ENCODE measurements at places on chromosomes 3 and 15.

GRCh38 chr3:53162672-53163443, 1.8 kb downstream of the PRKCD start:
- DNase-seq, result no peak

GRCh38 chr15:98699591-98700424, 51.5 kb downstream of the IGF1R start:
- DNase-seq, result no peak

- DNase-seq, result no peak
Observed at GRCh38 chr3:150875548-150875947, 29.7 kb downstream of the MINDY4B start.

DNA sequence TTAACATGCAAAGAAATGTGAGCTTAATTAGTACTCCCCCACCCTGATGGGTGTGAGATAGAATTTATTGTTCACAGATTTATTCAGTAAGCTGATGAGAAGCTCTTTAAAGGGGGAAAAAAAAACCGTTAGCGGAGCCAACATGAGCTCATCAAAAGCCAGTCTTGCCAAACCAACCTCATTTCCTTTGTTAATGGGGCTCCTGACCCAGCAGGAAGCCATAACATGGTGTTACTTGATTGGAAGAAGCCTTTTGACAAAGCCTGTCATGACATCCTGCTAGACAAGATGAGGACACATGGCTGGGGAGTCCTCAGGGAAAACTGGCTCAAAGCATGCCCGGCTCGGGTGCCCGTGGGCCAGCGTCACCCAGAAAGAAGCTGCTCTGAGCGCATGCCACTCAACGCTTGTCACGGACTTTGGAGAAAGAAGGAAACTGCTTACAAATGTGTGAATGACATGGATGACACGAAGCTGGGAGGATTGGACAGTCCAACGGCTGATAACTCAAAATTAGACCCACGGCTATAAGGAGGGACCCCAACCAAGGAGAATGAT, 64.6 kb downstream of the SLCO2A1 start:
- no peak for DNase-seq

- DNase-seq, result no peak
Observed at GRCh38 chr3:133457465-133458067, 57.7 kb downstream of the BFSP2 start.

DNA sequence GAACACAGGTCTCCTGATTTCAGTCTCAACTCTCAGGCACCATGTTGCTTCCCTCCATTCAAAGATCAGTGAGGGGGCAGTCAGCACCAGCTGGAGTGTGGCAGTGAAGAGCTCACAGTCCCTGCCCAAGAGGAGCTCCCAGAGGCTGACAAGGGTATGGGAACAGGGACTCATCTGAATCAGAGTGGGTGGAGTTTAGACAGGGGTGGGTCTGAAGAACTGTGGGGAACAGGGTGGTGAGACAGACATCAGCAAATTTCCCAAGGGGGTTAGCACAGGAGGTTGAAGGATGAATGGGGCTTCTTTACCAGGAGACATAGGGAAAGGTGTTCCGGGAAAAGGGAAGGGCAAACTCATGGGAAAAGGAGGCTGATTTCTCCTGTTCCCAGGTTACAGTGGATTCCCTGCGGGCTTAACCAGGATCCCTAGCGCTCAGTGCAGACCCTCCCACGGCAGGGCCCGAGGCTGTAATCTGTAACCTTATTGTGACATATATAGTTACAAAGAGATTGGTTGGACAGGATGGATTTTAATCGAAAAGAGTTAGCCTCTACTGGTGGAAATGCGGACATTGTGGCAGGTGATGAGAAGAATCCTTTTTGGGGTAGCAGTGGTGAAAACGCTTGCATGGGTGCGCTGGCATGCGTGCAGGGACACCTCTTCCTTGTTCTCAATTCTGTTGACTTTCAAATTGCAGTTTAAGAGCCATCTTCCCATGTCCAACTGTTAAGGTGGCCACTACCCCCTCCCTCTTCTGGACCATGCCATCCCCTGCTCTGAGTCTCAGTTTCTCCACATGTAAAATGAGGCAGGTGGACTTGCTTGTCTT, 160.3 kb downstream of the SMAD6 start:
- DNase-seq, result no peak

DNA sequence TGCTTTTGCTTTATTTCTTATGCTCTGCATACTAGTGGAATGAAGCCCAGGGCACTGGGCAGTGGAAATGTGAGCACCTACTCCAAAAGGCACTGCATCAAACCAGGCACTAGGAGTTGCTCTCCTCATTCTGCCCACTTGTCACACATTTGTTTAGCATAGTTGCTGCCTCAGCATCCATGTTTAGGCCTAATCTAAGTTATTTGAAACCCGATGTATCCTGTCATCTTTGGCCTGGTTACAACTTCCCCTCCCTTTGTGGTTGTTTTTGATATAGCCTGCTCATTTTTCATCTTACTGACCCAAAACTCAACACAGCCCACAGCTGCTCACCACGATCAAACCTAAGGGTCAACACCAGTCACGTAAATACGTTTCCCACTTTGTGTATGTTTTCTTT, 82.2 kb upstream of the SELENOK start:
- no peak for DNase-seq

DNA sequence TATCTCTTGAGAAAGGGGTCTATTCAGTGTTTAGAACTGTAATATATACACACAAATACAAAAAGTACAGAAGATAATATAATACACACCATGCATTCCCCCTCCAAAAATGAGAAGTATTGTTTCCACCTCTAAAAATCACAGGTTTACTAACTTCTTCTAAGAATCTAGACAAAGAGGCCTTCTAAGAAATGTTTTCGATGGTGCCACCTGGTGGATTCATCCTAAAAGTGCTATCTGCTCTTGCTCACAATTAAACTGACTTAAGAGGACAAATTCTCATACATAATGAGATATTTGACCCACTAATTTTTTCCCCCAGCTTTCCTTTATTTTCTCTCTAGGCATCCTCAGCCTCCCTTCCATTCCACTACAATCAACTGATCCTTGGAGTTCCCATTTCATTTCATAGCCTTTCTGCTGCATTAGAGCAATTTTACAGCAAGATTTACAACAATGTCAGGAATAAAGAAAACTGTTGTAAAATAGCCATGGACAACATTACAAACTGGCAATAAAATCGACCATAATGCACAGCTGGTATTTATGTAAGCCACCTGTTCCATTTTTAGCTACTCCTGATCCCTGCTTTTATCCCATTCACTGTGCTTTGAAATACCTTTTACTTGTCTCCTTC, 124.6 kb downstream of the ARRDC4 start:
- DNase-seq, result peak; percentile 45

DNA sequence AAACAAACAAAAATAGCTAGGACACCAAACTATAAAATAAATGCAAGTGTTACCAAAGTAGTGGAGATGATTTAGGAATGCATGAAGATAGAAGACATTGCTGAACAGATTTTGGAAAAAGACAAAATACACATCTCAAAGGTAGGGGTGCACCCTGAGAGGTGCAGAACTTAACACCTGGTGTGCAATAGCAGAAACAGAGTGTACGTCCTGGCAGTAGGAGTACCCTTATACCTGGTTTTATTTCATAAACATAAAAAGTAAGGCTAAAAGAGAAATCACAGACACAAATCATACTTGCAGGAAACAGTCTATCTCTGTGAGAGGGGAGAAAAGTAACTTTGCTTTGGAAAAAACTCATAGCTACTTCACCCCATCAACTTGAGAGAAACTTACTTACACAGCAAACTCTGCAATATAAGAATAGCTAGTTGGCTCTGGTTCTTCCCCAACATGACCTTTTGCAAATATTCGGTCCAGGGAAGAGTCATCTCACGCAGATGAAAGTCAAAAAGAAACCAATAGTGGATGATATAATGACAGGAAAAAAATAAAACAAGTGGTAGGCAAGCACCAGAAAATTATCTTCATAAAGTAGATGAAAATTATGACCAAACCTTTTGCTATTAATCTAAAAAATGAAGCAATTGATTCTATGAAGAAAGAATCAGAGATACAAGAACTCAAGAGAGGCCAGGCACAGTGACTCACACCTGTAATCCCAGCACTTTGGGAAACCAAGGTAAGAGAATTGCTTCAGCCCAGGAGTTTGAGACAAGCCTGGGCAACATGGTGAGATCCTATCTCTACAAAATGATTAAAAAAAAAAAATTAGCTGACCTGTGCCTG, 108.9 kb upstream of the BNIP2 start:
- no peak for DNase-seq

DNA sequence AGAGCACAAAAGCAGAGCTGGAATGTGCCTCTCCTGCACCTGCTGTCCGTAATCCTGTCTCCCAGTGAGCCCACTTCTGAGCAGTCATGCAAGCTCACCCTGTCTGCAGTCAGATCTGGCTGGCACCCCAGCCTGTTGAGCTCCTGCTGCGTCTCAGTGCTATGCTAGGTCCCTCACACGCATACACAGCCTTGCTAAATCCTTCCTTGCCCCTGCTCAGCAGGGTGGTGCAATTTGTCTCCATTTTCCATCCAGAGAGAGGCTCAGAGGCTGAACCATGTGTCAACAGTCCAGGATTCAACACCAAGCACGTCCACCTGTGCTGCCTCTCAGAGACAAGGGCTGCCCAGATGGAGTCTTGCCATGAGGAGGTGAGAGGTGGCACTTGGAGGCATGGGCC, 11.0 kb downstream of the POMGNT2 start:
- DNase-seq, result no peak

- no peak for DNase-seq
Observed at GRCh38 chr15:65328506-65329287, 24.2 kb downstream of the RNU5B-1 start.

- no peak for DNase-seq
Observed at GRCh38 chr3:64382153-64382552, 156.9 kb upstream of the PRICKLE2 start.

GRCh38 chr3:137264843-137265330, 307.1 kb downstream of the IL20RB start:
- no peak for DNase-seq

DNA sequence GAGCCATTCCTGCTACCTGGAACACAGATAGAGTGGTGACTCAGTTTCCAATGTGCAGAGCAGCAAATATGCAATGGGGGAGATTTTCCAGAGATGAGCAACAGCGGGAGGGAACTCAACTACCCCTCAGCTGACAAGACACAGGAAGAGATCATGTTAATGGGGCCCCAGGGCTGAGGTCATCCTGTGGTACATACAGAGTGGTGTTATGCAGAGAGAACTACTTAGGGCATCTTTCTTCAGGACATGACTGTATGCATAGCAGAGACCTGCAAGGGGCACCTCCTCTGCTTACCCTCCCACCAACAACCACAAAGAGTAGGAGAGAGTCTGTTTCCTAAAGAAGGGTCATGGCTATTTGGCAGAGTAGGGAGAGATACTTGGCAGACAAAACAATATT, 6.8 kb upstream of the TBC1D5 start:
- no peak for DNase-seq

GRCh38 chr15:100429116-100429728, 87.4 kb upstream of the ADAMTS17 start:
- no peak for DNase-seq

GRCh38 chr15:57343048-57343447, 33.3 kb upstream of the CGNL1 start:
- DNase-seq, result no peak

- no peak for DNase-seq
Observed at GRCh38 chr3:171228240-171228639, 201.7 kb upstream of the SLC2A2 start.

GRCh38 chr3:99163314-99163713, 261.8 kb upstream of the DCBLD2 start:
- no peak for DNase-seq

DNA sequence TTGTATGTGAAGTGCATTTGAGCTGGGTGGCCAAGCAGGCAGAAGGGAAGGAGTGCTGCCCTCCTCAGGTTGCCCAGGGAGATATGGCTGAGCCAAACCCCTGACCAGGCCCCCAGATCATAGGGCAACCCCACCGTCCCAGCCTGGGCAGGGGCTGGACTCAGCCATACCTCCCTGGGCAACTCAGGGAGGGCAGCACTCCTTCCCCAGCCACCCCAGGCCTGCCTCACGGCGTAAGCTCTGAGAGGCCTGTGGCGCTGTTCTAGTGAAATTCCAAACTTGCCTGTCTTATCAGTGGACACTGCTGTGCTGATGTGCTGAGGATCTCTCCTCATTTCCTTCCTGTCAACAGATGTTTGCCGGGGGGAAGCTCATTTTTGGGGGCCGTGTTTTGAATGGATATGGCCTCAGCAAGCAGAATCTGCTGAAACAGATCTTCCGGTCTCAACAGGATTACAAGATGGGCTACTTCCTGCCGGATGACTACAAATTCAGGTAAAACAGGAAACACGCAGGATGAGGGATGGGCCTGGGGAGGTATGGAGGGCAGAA, 57.6 kb upstream of the FGD5 start:
- no peak for DNase-seq

DNA sequence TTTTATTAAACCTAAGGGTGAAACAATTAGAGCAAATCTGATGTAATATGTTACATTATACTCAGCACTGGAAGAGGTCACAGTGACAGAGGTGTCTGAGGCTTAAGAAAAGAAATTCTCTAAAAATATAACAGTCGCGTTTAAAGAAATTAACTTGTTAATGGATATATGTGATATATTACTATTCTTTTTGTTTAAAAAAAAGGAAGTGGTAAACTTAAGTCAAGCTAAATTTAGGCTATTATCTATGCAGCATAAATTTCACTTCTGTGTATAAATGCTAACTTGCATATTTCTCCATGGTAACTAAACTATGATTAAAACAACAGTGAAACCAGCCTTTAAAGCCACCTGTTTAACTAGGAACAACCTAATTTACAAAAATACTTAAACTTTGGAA, 191.3 kb downstream of the FOXP1 start:
- no peak for DNase-seq

GRCh38 chr15:61509327-61509840, 280.3 kb upstream of the RORA start:
- no peak for DNase-seq

- DNase-seq, result no peak
Observed at GRCh38 chr3:33826206-33826605, 27.8 kb downstream of the PDCD6IP start.

DNA sequence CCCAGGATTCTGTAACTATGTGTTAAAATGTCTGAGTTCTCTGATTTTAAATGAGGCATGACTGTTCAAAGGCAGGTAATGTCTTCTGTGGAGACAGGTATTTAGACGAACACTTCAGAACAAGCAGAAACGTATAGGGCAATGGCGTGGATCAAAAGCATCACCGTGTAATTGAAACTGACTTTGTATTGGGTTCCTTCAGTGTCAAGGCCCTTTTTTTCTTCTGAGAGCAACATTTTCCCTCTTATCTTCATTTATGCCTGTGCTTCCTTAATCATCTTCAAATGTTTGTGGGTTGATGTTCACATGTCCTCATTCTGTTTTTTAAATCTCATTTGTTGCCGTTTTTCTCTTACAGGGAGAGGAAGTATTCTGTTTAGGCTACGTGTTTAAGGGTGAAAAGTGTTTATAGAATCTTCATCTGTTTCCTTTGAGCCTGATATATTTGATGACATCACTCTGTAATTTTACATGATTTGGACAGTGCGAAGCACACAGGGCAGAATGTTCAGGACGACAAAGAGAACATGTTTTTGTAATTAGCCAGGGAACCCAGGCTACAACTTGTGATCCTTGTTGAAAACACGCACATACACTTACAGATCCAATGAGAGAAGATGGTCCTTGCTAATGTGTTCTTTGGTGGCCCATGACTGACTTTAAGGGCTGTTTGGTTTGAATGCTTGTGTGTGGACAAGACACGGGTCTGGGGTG, 196.0 kb downstream of the LRTM1 start:
- DNase-seq, result no peak

Data from iPS DF 6.9 (cell line).